ENCODE measurements at places on chromosomes 3 and 15.

DNA sequence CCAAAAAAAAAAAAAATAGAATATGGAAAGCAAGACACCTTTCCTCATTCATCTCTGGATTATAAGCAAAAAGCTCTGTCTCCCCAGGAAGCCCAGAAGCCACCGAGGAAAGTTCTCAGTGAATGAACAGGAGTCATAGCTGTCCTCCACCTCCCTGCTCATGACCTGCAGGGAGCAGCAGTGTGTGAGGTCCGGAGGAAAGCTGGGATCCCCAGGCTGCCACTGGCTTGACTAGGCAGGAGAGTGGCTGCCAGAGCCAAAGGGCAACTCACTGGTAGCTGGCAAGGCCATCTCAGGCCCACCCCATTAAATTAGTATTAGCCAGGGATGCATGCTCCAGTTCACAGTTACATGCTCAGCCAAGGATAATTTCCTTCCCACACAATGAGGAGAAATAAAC lies 191.6 kb upstream of the STT3B start:
- DNase-seq: no peak

DNA sequence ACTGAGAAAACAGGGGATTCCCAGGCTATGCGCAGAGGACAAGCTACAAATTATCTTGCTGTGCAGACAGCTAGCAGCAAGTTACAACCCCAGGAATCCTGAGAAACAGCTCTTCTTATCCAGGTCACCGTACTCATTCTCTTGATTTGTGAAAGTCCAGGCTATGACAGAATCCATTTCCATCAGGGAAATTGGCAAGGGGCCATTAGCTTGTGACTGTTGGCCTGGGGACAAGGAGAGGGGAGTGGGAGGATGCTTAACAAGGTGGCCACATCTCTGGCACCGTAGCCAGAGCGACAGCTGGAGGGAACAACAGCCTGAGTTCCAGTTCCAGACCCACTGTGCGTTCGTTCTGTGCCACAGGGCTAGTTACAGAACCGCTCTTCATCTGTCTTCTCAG lies 44.9 kb upstream of the PLXNA1 start:
- no peak for DNase-seq

- DNase-seq: no peak
These were observed 22.1 kb upstream of the WDR49 start for GRCh38 chr3:167675848-167676247.

GRCh38 chr3:177710506-177710905 lies 513.2 kb upstream of the TBL1XR1 start:
- no peak for DNase-seq

DNA sequence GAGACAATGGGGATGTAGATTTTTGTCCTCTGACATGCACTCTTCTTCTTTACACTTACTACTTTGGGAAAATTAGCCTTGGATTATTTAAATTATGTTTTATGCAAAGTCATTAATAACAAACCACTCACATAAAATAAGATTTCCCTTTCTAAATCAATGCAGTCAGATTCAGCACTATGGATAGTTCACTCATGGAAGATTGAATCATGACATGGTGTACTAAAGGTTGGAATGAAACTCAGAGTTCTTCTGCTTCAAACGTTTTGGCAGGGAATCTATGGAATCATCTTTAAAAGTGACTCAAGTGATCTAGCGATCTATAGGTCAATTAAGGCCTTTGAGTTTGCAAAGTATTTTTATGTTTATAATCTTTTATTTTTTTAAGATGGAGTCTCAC lies 154.3 kb downstream of the KCNMB2 start:
- DNase-seq: no peak

DNA sequence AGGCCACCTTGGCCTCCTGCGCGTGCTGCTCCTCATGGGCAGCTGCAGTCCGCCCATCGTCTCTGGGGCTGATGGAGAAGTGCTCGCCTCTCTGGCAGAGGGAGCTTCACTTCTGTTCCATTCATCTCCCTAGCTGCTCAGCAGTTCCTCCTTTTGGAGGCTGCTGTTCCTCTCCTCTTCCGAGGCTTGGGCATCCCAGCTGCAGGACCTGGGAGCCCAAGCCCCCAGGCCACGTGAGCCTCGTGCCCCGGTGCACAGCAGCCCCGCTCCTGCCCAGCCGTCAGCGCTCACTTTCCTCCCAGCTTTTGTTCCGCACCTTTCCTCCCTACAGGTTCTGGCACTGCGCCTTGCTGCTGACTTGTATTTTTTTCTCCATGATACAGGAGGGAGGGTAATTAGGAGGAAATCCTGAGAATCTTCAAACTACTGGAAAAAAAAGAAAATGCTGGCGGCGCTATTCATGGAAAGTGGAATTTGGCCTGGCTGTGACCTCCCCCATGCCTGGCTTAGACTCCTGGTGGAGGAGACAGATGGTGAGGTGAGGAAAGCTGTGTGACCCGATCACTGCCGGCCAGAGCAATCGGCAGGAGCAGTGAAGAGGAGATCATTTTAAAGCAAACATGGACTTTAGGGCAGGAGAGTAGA lies 210.1 kb downstream of the CHST2 start:
- DNase-seq: no peak
